ENCODE measurements at places on chromosomes 2 and 18.

DNA sequence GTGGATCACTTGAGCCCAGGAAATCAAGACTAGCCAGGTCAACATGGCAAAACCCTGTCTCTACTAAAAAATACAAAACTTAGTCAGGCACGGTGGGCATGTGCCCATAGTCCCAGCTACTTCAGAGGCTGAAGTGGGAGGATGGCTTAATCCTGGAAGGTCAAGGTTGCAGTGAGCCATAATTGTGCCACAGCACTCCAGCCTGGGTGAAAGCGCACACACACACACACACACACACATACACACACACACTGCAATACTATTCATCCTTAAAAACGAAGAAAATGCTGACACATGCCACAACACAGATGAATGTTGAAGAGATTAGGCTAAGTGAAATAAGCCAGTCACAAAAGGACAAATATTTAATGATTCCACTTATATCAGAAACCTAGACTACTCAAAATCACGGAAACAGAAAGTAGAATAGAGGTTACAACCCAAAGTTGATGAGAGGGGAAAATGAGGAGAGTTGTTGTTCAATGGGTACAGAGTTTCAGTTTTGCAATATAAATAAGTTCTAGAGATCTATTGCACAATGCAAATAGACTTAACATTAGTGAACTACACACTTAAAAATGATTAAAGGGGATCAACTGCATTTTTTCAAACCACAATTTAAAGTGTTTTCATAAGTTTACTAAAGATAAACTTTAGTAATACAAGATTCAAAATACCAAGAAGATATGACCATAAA is 114.5 kb downstream of the USP34 start:
- DNase-seq: no peak

GRCh38 chr2:156581280-156581679 is 145.1 kb downstream of the GPD2 start:
- no peak for DNase-seq

- DNase-seq: peak; percentile 56
Observed at GRCh38 chr2:15940661-15941480, 521 bp downstream of the MYCN start.

- no peak for DNase-seq
Observed at GRCh38 chr2:140880573-140880972, 1250.2 kb downstream of the LRP1B start.

DNA sequence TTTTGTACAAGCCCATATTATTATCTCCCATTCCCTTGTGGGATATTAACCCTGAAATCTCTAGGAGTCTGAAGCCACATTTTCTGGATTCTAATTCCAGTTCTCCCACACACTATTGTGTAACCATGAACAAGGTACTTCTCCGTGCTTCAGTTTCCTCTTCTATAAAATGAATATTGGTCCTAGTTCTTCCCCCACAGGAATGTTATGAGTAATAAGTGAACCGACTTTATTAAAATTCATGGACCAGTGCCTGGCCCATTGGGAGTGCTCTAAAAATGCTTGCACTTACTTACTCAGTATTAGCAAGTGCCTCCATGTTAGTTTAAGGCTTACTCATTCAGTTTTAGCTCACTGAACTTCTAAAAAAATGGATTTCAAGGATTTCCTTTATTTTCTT is 1.4 kb upstream of the ACMSD start:
- DNase-seq: no peak

DNA sequence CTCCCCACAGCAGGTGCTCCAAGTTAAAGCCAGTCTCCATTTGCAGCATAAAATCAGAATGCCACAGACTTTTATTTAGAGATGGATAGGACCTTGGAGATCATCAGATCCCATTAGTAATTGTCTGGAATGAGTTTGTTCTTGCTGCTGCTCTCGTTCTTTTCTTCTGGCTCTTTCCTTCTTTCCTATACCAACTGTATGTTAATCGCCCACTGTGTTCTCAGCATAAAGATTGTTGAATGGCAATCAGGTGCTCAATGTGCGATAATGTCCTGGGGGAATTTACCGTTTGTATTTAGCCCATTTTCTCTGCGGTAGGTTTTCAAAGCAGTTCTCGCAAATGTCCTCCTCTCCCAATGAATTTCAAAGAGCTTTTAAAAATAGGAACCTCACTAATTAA is 3.3 kb downstream of the GPR39 start:
- no peak for DNase-seq

- no peak for DNase-seq
Observed at GRCh38 chr2:151976945-151977353, 121.9 kb downstream of the CACNB4 start.

- DNase-seq: no peak
Observed at GRCh38 chr18:9973470-9973869, 59.7 kb downstream of the VAPA start.

DNA sequence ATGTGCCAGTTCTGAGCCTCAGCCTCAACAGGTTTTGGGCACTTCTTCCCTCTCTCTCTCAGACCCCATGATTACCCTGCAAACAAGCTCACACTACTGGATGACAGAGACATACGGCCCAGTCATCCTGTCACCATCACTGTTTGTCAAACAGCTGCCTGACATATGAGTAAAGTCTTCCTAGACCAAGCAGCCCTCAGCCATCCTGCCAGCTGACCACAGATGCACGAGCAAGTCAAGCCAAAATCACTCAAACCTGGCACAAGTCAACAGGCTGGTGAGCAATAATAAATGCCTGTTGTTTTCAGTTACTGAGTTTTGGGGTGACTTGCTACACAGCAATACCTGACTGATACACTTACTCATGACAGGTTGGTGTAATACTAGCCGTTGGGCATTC is 75.5 kb upstream of the KLF7 start:
- peak; percentile 68 for DNase-seq

DNA sequence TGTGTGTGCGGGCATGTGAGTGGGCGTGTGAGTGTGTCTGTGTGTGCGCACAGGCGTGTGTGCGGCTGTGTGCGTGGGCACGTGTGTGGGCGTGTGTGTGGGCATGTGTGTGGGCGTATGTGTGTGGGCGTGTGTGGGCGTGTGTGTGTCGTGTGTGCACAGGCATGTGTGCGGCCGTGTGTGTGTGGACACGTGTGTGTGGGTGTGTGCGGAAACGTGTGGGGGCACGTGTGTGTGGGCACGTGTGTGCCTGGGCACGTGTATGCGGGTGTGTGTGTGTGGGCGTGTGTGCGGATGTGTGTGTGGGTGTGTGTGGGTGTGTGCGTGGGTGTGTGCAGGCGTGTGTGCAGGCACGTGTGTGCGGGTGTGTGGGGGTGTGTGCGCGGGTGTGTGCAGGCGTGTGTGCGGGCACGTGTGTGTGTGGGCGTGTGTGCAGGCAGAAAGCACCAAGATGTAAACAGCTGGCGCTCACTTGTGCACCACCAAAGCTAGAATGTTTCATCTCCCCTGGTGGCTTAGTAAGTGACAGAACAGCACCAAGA is 31.2 kb upstream of the ALKAL2 start:
- DNase-seq: no peak

GRCh38 chr2:9401059-9401547 is 22.2 kb downstream of the ITGB1BP1 start:
- no peak for DNase-seq

- peak; percentile 73 for DNase-seq
Observed at GRCh38 chr2:120287183-120288015, 34.7 kb downstream of the RALB start.

DNA sequence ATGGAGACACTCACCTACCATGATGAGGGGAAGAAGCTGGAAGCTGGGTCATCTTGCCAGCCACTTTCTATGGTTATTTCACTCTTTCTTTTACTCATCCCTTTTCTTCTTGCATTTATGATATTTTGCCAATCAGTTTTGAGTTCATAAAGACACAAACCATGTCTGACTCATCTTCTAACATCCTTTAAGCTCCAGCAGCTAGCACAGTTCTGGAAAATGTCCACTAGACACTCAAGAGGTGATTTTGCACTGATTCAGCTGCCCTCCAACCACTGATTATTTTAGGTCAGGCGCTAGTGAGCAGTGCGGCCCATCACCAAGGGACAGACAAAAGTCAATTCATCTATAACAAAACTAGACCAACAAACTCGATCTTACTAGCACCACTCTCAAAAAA is 537.1 kb upstream of the ID2 start:
- DNase-seq: no peak

DNA sequence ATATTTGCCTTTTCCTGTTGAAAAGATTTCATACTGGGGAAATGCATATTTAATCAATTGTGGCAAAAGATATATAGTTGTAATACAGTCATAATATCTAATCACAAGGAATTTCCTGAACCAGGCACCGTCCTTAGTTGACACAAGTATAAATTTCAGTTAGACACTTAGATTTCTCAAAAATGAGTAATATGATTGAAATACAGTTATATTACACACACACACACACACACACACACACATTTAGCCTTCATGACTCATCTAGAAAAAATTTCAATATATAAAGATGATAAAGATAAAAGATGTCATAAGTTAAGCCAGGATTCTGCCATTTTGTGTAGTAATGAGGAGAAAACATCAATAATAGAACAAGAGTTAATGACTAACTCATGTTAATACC is 258.4 kb upstream of the ZNF804A start:
- DNase-seq: no peak

DNA sequence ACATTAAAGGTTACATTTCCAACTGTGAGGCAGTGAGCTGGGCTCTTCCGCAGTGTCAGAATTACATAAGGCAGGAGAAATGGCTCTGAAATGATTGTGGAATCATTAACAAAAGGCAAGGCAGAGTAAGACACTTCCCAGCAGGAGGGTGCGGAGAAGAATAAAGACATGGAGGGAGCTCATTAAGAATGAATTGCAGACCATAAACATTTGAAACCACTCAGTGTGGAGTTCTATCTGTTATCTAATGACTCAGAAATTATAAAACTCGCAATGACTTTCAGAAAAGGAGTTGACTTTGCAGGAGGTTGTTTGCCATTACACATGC is 77.0 kb downstream of the SMIM21 start:
- no peak for DNase-seq

- DNase-seq: no peak
Observed at GRCh38 chr2:230717600-230717999, 5.0 kb downstream of the CAB39 start.

DNA sequence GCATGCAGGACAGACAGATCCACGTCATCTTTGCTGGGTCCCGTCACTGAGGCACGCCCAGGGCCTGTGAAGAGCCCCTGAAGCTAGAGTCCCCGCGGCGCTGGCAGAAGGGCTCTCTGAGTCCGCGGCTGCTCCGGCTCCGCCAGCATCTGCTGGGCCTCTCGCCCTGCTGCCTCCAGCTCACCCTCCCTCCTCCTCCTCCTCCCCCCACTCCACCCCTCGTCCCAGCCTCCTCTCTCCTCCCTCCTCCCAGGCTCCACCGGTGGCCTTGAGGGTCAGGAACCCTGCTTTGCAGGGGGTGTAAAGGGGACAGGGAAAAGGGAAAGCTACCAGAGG is at the start of gene TNS1:
TNS1 (minus strand) TSS at position 151 of the 336 bp plus-strand sequence; CDS start at position 28, 123 bp downstream.
- DNase-seq: no peak
